ENCODE measurements at places on chromosomes 6 and 20.

DNA sequence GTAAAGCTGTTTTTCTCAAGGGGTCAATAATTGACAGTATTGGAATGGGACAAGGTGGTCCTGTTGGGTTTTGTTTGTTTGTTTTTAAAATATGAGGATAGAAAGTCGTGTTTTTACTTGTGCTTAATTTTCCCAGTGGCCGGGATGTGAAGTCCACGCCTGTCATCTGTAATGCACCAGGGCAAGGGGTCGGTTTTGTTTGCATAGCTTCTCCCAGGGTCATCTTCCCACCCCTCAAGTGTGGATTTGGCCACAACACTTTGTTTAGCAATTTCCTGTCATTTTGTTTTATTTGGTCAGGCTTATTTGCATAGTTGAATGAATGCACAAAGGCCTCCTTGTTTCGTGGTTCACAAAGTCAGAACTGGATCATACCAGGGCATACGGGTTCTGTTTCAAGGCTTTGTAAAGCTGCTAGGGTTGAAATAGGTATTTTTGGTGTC is 29.8 kb downstream of the SYNJ2 start:
- no peak for DNase-seq

GRCh38 chr6:5854899-5855298 is 151.8 kb downstream of the NRN1 start:
- no peak for DNase-seq

- DNase-seq, result no peak
Measured at GRCh38 chr6:134021396-134022122, 30.9 kb downstream of the SLC2A12 start.

DNA sequence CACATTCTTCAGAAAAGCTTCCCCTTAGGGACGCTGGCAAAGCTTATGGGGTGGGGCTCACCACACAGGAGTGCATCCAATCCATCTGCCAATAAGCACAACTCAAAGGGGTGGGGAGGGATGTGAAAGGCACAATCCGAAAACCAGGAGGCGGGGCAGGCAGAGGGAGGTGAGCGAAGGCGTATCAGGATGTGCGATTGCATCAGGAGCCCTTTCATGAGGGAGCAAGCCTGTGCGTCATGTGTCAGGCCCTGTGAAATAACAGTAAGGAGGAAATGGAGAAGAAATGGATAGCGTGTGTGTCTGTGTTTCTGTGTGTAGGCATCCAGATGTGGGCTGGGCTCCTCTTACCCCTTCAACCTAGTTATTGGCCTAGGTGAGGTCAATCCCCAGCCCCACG is 382.4 kb upstream of the CDH4 start:
- no peak for DNase-seq

DNA sequence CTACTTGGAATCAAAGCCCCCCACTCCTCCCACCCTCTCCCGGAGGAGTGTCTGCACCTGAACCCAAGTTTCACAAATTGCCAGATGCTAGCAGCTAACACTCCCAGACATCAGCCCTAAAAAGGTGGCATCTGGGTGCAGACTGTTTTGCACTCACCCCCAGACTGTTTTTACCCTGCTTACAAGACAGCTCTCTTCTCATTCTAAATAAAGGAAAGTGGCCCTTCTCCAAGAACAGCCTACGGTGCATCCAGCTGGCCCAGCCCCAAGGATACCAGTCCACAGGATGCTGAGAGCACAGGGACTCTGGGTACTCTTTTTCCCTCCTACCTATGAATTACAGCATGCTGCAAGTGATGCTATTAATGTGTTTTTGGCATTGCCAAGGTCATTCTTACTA is 842.0 kb upstream of the FLRT3 start:
- DNase-seq, result no peak

- no peak for DNase-seq
Measured at GRCh38 chr6:113610377-113610988, 246.7 kb upstream of the MARCKS start.
